NCI-H146 (cell line): ENCODE measurements at places on chromosomes 7 and 10.
A peak's percentile ranks its signal among the peaks of the same experiment; 100 is the strongest.

DNA sequence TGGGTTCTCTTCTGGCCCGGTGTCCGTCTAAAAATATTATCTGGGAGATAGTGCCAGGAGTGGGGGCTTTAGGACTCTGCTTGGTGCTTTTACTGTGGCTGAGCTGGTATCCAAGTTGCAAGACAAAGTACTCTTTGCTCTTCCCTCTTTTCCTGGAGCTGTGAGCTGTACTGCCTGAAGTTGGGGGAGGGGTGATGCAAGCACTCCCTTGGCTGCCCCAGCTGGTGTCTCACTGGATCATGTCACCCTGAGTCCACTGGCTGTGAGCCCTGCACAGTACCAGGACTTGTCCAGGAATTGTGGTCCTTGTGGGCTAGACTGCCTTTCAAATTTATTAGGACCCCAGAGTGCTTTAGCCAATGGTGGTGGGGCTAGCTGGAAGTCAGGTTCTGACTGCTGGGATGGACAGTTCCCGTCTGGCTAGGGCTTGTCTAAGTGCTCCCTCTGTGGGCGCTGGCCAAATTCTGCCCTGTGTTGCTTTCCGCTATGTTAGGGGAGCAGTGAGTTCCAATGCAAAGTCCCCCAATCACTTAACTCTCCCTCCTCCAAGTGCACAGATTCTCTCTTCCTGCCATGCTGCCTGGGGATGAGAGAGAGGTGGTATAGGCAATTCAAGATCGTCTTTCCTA is 13.1 kb downstream of the CC2D2B start:
- DNase-seq, result no peak

DNA sequence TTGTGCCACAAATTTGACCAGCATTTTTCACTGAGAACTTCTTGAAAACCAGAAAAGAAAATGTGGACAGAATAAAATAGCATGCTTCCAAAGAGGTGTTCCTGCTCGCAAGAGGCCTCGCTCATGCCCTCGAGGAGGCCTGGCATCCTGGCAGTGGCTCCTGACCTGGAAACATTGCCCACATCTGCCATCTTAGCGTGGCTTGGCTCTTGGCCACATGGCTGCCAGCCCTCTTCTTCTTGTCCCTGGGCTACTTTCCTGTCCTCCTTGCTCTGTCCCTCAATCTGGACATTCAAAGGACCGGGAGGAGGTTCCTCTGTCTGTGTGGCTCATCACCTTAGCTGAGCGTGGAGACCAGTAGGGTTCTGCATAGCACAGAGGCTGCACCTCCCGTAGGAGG is 131.6 kb upstream of the TMEM72 start:
- no peak for DNase-seq

DNA sequence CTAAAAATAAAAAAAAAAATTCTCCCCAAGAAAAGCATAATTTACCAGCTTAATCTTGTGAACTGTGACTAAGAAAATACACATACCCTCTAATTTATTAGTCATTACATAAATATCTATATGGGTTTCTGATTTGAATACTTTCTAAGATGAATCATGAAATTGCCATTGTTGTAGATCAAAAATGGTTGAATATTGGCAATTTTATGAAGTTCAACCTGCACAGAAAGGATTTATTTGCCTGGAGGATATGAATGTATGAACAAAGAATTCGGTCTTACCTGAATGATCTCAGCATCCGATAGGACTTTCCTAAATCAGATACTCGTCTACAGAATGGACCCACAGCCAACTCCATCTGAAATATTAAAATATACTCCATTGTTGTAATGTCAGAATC is 61.5 kb downstream of the HBP1 start:
- DNase-seq, result no peak

DNA sequence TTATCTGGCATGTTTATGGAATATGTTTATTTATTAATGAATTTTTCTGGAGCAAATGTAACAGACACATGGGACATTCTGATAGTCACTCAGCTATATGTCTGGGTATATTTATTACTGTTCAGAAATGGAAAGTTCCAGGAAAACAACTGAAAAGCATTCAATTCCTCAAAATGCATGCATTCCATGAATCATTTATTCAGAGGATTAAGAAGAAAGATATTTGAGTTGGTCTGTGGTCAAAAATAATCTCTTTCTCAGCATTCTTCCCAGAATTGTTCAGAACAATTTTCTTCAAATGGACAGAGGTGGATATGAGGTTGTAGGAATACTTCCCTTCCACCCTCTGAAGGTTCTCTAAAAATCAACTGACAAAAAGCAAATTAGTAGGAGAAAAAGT is 97.6 kb upstream of the ITGB1 start:
- DNase-seq, result no peak

- DNase-seq, result peak; percentile 22
Measured at GRCh38 chr7:141227454-141227853, 153.6 kb downstream of the TMEM178B start.

DNA sequence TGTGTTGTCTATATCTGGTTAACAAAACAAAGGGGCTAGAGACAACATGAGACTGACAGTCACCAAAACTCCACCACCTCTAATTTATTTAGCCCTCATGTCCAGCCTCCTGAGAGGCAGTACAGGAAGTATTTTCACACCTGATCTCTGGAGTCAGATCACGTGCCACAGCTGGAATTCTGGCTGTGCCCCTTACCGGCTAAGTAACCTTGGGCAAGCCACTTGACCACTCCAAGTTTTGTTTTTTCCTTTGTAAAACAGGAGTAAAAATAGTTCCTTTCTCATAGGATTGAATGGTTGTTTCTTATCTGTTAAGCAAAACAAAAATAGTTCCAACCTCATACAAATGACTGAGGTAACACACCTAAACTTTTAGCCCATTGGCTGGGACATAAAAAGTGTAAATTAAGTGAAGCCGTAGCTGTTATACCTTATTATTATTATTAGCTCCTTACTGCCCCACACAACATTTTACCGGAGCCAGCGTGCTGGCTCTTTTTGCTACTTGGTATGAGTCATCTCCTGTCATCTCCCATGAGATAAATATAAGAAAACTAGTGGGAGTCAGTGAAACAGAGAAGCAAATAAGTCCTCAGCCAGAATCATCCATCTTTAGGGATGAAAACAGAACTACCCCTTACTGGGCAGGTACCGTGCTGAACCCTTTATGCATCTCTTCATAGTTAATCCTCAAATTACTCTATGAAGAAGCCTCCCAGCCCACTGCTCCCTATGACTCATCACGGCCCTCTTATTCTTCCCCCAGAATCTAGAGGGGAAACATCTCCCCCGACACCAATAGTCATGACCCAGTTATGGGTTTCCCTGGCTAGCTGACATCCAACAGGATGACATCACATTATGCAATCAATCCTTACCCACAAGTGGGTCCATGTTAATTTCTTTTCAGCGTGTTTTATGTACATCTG is 44.9 kb downstream of the PPP1R3C start:
- DNase-seq, result no peak
